ENCODE measurements at places on chromosomes 2 and 18.

- DNase-seq, result no peak
Measured at GRCh38 chr2:142920571-142920970, 43.1 kb downstream of the KYNU start.

- DNase-seq, result no peak
Measured at GRCh38 chr18:28657961-28658360, 481.0 kb upstream of the CDH2 start.

- peak; percentile 57 for DNase-seq
Measured at GRCh38 chr2:183349091-183349490, 224.8 kb downstream of the NUP35 start.

- DNase-seq, result no peak
Measured at GRCh38 chr2:100745604-100746003, 74.3 kb upstream of the NPAS2 start.

DNA sequence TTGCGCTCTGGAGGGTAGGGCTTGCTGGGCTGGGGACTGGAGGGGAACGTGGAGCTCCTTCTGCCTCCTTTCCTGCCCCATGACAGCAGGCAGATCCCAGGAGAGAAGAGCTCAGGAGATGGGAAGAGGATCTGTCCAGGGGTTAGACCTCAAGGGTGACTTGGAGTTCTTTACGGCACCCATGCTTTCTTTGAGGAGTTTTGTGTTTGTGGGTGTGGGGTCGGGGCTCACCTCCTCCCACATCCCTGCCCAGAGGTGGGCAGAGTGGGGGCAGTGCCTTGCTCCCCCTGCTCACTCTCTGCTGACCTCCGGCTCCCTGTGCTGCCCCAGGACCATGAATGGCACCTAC lies 4.3 kb downstream of the GPR35 start:
- DNase-seq, result no peak

- DNase-seq, result no peak
Measured at GRCh38 chr18:63787673-63788072, 12.5 kb downstream of the SERPINB7 start.

DNA sequence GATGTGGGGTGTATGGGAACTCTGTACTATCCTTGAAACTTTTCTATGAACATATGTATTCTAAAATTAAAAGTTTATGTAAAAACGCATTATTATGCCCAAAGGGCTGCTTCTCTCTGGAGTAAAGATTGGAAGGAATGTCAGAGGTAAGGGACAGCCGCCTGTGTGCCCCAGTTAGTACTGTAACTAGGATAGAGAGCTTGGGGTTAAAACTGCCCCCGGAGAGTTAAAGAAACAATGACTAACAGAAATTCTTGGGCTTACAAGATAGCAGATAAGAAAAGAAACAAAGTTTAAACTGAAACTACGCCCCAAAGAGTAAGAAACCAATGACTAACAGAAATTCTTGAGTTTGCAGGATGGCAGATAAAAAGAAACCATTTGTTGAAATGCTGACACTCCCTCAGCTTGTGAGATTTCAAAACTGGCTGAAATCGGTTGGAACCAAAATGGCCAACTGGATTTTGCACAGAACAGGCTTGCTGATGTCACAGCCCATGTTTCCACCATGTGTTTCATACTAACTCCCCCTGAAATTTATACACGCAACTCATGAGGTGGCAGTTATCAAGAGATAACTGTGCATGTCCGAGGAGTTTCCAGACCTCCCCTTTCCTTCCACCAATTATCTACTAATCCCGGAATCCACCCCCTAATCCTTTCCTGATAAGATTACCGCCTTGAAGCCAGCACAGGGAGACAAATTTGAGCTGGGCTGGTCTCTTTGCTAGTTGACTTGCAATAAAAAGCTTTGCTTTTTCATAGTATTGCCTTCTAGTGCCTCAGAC lies 8.7 kb upstream of the TXNDC2 start:
- DNase-seq, result no peak

DNA sequence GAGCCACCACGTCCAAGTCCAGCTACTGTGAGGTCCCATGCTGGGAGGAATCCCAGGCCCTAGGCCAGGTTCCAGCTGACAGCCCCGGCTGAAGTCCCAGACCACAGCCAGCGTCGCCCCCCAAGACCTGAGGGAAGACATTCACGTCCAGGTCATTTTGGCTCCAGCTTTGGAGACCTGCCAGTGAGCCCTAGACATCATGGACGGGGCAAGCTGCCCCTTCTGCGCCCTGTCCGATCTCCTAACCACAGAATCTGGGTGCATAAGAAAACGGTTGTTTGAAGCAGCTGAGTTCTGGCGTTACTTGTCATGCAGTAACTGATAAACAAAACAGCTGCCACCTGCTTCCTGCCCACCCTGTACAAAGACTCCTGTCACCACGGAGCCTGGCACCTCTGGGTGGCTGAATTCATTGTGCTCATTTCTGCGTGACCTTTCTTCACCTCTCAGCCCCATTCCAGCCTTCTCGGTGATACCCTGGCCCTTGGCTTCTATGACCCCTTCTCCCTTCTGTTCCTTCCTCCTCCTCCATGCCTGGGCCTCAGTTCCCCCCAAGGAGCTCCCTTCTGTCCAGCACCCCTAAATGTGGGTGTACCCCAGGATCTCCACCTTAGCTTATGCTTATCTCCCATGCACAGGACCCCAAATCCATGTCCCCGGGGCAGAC lies 72.6 kb upstream of the SMAD7 start:
- DNase-seq, result no peak

DNA sequence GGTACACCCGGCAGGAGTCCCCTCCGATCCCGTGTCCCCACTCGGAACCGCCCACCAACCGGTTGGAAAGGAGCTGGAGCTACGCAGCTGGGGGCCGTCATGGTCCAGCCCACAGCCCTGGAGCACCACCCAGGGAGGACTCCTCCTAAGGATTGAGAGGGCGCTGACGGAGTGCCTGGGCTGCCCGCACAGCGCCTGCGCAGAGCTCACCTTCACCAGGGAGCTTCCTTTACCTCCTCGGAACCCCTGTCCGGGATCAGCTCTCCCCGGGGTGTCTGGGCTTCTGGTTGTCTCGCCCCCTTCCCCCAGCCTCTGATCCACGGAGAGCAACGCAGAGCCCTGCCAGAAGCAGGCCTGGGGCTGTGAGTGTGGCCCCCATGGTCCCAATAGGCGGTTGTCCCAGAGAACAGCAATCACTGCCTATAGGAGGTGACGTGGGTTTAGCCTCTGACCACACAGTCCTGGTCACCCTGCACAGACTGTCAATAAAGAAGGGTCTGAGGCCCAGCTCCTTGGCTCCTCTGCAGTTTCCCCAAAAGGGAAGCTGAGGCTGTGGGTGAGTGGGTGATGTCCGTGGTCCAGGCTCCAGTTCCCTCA lies 14.6 kb downstream of the ALPG start:
- DNase-seq, result no peak

- DNase-seq, result no peak
Measured at GRCh38 chr2:212626371-212626918, 87.8 kb upstream of the ERBB4 start.

DNA sequence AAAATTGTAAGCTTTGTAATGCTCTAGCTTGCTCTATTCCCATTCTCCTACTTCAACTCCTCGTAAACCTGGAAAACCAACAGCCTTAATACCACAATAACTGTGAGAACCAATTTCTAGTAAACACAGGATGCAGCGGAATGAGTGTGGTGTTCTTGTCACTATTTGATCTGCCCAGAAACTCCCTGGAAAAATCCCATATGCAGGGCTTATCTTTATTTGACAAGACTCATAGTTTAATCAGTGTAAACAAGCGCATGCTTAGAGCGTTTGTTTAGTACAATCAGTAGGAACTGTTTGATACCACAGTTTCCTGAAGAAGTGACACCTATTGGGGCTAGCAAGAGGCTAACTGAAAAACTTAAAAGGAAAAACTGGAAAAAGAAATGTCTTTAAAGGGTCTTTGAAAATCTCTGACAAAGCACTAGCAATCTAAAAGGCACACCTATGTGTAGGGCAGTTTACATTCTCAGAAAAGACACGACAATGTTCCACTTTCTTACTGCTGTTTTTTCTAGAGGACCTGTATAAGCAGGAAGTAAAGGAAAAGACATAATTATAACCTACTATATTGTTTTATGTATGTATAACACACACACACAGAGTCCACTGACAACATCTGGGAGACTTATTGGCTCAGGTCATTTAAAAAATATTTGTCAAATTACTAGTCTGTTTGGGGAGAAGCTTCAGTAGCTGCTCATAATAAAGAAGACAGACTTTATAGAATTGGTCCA lies 241.4 kb upstream of the KLHL14 start:
- peak; percentile 73 for DNase-seq

- DNase-seq, result no peak
Measured at GRCh38 chr2:145050134-145050533, 530.2 kb upstream of the ZEB2 start.

DNA sequence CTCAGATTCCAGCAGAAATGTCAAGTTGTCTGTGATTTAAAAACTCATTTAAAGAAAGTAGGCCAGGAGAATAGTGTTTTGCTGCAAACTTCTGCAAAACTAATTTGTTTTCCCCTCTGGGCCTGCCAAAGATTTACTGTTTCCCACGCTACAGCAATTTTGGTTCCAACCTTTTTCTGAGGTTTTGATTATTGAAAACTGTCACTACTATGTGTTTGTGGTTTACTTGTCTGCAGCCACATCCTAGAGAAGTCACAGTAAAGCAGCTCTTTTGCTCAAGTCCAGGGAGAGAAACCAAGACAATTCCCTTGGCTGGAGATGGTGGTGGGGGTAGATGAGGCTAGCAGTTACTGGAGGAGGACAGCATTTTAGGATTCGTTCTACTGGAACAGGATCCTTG lies 12.8 kb downstream of the IL1R2 start:
- DNase-seq, result no peak

GRCh38 chr2:19881221-19881907 lies 20.4 kb downstream of the TTC32 start:
- DNase-seq, result no peak

DNA sequence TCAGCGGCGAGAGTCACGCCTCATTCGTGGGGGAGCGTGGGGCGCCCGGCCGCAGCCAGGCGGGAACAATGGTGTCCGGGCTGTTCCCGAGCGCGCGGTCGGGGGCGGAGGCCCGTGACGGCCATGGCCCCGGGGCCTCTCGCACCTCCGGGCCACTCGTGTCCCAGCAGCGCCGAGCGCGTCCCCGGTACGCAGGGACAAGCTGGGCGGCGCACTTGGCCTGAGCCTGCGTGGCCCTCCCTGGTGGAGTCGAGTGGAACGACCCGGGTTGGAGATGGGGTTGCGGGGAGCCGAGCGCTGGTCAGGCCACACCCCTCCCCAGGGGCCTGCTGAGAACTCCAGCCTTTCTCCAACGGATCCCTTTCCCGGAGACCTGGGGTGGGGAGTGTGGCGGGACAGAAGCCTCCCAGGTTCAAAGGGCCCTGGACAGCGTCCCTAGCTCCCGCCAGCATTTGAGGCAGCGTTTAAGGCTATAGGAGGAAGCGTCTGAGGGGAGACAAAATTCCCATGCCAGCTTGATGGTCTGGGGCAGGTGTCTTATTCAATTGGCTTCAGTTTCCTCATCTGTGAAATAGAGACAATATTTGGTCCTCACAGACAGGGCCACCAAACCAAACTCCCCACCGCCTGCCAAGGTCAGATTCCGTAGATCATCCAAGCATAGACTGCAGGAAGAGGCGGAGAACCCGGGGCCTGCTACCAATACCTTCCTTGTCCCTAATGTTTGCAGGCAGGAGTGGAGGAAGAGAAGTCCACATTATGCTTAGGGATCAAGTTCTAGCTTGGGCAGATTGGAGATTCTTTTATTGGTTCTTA lies 553 bp downstream of the CNDP2 start:
- DNase-seq, result peak; percentile 82

Data from NCI-H69 (cell line).